ENCODE measurements at places on chromosomes 5 and 9.

DNA sequence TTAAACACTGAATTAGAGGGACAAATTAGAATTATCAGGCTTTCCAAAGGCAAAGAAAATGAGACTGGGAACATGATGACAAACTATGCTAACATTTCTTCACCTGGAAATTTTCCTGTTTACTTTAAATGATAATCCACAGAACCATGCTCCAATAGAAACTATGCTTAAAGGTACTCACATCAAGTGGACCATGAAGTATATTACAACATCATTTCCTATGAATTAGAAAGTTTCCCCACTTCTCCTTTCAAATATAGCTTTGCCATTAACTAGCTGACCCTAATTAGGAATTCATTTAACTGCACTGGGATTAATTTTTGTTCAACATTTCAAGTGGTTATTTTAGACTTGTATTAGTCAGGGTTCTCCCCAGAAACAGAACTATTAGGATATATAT, 81.4 kb downstream of the DTWD2 start:
- DNase-seq: no peak

DNA sequence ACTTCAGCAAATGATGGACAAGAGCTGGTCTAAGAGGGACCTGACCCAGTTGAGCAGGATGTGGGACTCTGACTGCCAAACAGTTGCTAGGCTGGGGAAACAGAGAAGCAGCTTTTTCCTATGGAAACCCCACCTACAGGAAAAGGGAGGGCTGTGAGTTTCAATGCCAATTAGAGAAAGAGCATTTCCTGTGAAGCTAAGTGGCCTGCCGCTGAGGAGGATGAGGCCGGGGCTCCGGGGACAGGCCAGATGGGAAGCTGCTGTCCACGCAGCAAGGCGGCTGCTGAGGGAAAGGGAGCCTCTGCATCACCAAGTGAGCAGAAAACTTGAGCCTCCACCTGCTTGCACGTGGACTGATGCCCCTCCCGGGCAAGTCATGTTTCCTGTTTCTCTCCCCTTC, at the start of gene PCDH12:
TSS of gene PCDH12 (minus strand) at position 90 of the 400 bp plus-strand sequence. CDS start 351 bp downstream, outside the sequence.
- peak; percentile 24 for DNase-seq

DNA sequence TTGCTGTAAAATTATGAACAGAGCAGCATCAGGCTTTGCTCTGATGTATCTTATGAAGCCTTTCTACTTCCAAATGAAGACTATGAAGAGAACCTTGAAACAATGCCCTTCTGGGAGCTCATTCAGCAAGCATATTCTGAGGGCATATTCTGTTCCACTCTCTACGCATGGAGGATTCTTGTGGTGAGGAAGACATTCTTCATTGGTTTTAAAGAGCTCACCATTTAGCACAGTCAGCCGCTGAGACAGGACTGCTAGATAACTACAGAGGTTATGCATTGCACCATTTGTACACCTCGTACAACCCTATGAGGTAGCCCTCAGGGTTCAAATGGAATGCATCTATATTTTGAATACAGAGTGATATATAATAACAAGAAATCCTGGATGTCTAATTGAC, 61.0 kb downstream of the INVS start:
- no peak for DNase-seq

- no peak for DNase-seq
Measured at GRCh38 chr9:115200711-115201505, 83.0 kb upstream of the TNC start.

GRCh38 chr9:132797861-132798659, 80.0 kb downstream of the AK8 start:
- DNase-seq: no peak

DNA sequence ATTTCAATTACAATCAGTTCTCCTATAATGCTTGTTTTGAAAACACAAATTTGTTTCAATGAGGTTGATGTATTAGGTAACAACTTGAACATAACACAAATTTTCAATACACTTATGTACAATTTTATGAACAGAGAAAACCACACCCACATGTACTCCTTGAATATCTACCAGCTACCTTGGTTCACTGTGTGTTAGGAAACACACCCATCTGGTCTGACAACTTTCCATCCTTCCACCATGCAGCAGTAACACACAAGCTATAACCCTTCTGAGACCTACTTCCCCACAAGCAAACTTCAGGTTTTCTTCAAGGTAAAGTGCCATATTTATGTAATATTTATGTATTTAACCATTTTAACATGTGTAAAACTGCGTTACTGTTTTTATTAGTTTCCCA, 36.4 kb upstream of the UBQLN1 start:
- no peak for DNase-seq

GRCh38 chr5:168647083-168647482, 67.9 kb upstream of the PANK3 start:
- DNase-seq: no peak

DNA sequence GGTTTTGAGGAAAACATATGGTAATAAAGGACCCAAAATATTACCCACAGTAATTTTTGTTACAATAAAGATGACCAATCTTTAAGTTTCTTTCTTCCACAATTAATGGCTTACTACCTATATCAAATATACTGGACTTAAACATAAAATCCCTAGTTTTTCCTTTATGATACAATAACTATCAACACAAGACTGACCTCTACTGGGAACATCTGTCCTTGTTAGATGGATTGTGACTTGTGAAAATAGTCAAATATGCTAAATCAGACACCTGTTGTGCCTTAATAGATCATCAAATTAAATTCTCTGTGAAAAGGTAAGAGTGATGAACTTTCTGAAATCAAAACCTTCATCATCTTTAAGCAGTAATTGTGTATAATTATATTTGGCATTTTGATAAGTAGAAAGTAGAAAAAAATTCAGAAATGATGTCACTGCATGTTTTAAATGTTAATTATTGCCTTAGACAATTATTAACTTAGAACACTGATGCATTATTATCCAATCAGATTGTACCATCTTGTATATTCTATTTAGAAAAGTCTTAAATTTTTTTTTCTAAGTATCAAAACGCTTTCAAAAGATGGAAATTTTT, 113.6 kb downstream of the DEPDC1B start:
- no peak for DNase-seq

DNA sequence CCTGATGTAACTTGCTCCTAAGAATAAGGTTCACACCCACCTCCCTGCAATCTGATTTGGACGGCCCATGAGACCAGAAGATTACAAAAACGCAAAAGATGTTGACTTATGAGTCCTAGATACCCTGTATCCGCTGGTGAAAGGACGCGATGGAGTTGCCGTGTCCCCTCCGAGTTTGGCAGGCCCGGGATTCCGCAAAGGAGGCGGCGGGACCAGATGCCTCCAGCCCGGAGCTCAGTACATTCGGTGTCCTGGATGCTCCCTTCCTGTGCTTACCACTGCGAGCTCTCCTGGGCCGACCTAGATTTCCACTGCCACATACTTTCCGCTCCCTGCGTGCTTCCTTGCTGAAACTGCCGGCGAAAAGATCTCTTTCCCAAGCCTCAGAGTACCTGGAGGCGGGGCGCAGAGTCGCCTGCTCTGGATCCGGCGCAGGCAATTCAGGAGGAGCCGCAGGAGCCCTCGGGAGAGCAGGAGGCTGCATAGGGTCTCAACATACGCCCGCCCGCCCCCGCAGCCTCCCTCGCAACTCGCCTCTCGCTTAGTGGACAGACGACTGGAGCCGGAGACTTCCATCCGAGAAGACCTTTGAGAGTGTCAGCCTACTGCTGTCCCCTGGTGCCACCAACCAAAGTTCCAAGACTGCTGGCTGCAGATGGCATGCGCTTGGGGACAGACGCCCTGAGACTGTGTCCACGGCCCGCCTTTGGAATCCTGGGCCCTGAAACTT, 39.8 kb downstream of the ANXA2R start:
- no peak for DNase-seq

DNA sequence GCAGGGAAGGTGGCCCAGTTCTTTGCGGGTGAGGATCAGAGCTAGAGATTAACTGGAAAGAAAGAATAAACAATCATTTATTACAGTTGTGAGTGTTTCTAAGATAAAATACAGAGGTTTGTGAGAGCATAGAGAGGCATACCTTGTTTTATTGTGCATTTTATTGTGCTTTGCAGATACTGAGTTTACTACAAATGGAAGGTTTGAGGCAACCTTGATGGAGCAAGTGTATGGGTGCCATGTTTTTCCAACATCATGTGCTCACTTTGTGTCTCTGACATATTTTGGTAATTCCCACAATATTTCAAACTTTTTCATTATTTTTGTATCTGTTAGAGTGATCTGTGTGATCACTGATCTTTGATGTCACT, 715 bp upstream of the C5orf34 start:
- no peak for DNase-seq

GRCh38 chr5:88483964-88484672, 215.5 kb upstream of the TMEM161B start:
- no peak for DNase-seq

GRCh38 chr5:143893638-143894037, 81.7 kb downstream of the HMHB1 start:
- DNase-seq: no peak

DNA sequence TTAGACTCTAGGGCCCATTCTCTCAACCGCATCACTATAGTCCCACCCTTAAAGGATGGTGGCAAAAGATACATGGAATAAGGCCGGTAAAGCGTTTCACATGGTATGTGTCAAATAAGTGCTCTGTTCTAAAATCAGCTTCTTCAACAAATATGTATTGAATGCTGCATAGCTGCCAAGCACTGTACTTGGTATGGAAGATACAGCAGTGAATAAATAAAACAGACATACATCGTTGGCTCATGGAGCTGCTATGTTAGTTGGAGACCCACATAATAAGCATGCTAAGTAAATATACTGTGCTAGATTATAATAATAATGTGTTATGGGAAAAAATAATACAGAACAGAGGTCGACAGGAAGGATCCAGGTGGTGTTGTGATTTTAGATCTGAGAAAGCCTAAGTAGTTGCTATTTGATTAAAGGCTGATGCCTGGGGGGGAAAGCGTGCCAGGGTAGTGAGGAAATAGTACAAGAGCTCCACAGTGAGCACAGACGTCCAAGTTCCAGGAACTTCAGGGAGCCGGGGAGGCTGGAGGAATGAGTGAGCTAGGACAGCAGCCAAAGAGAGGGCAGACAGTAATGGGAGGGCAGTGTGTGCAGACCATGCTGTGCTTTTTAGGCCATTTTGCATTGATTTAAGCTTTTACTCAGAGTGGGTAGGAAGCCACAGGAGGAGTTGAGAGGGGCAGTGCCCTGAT, 93.7 kb downstream of the JAKMIP2 start:
- DNase-seq: no peak

- no peak for DNase-seq
Measured at GRCh38 chr9:81462801-81463200, 226.5 kb downstream of the TLE1 start.

DNA sequence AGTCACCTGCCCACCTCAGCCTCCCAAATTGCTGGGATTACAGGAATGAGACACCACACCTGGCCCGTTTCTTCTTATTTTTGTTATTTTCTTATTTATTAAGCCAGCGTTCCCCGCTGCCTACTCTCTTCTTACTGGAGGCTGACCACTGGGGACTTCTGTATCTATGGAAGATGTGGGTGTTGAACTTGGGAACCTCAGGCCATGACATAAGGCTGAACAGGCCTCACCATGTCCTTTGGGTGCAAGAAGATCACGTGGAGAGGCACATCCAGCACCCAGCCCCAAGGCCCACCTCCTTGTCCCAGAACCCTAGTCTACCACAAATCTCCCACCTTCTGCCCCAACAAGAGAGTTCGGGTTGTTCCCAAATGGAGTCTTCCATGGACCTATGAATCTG, 59.4 kb upstream of the NEK6 start:
- no peak for DNase-seq

DNA sequence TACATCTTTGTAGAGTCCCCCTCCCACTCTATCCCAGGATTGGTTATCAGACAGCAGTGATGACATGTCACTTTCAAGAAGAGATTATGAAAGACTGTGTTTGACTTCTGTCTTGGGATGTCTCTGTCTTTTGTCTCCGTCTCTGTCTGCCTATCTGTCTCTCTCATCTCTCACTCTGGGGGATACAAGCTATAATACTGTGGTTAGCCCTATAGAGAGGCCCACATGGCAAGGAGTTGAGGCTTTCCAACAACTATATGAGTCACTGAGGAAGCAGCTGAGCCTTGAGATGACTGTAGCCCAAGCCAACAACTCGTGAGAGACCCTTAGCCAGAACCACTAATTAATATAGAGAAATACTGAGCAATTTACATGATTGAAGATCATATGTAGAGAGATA, 284.8 kb downstream of the PDE4D start:
- no peak for DNase-seq

GRCh38 chr5:55855509-55855908, 4.4 kb downstream of the IL31RA start:
- DNase-seq: no peak

DNA sequence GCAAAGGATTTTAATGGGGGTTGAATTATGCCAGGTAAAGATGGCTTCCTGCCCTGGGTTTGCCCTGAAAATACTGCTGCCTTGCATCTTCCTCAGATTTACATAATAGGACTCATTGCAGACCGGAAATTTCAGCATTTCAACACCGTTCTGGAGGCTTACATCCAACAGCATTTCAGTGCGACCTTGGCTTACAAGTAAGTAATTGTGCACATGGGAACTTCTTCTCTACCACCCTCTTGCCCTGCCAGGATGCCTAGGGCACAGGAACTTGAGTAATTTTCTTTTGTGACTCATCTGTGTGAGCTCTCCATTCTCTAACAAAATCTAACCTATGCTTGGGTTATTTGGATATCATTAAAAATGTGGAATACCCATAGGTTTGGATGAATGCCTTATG, 80.2 kb downstream of the DOCK2 start:
- no peak for DNase-seq

DNA sequence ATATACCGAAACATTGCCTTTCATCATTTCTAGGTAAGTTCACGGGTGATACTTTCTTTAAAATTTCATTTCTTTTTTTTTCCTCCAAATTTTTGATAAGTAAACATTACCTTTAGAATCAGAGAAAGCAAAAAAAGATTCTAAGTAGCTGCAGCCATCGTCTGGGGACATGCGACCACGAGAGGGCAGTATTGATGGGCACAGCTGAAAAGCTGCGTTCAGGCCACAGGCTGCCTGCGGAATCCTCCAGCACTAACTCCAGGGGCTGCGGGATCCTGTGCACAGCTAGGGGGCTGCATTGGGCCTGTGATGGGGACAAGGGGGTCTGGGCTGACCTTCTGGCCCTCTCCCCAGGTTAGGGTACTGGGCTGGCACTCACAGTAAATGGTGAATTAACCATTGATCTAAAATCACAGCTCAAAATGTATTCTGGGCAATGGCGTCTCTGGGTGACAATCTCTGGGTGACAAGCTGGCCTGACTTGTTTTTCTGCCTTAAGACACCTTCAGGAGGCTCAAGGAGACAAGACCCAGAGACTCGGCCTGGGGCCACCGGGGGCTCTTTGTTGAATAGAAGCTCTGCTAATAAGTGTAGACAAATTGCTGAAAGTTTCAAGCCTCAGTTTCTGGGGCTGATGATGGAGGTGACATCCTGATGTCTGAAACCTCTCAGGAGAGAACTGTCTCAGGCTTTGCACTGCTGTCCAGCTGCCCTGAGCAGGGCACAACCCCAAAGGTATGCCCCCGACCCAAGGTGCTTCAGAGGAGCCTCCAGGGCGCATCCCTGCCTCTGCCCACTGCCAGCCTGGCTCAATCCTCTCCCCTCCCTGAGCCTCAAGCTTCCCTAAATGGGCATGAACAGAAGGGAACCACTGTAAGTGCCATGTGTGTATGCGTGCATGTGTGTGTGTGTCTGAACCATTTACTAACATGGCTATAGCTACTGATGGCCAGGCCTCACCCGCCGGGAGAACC, 44.3 kb upstream of the SARDH start:
- peak; percentile 74 for DNase-seq
